GM18507 (cell line): ENCODE measurements at places on chromosomes 7 and 10.

GRCh38 chr7:44415047-44415446 lies 75.4 kb downstream of the NUDCD3 start:
- DNase-seq: no peak

- DNase-seq: no peak
Measured at GRCh38 chr7:94088560-94088959, 84.4 kb upstream of the BET1 start.

- DNase-seq: no peak
Measured at GRCh38 chr7:51789489-51789888, 472.9 kb upstream of the COBL start.

DNA sequence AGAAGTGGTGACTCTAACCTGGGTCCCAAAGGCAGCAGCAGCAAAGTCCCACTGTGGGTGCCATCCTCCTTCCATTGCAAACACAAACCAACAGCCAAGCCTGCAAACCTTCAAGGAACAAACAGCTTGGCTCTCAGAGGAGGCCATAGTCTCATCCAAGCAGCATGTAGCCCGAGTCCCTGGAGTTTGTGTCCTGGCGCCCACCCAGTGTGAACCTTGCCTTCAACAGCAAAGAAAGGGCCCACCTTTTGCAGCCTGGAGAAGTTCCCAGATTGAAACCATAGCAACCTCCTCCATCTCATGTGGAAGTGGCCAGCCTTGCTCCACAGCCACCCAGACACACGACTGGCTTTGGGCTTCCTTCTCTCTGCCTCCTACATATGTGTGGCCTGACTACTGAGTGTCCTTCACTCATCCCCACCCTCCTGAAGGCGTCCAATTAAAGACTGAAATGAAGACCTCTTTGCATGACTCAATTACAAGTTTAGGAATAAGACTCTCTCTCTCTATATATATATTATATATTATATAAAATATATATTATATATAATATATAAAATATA lies 106.1 kb downstream of the C10orf90 start:
- DNase-seq: no peak

DNA sequence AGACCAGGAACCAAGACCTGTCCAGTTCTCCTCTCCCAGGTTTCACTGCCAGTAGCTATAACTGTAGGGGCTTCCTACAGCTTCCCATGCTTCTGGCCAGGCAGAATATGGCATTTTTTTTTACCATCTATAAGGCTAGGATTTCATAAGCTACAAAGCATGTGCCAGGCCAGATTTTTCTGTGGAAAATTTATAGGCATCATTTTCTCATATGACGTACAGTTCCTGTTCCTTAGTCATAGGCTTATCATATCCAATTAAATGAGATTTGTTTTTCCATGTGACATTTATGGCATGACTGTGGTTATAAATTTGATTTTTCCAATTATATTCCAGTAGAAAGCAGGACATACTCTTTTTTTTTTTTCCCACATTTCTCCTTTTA lies 208.6 kb upstream of the NPY start:
- DNase-seq: no peak

- DNase-seq: peak; percentile 28
Measured at GRCh38 chr10:69573056-69573806, at the start of gene NEUROG3. Gene NEUROG3 (minus strand): TSS chr10:69573422. CDS start chr10:69573043, 379 bp downstream.

- no peak for DNase-seq
Measured at GRCh38 chr10:110530131-110530831, 32.6 kb downstream of the DUSP5 start.

- DNase-seq: no peak
Measured at GRCh38 chr7:73740771-73741170, 2.2 kb upstream of the ABHD11 start.

- no peak for DNase-seq
Measured at GRCh38 chr7:151046603-151047573, 1.4 kb upstream of the ASIC3 start.

DNA sequence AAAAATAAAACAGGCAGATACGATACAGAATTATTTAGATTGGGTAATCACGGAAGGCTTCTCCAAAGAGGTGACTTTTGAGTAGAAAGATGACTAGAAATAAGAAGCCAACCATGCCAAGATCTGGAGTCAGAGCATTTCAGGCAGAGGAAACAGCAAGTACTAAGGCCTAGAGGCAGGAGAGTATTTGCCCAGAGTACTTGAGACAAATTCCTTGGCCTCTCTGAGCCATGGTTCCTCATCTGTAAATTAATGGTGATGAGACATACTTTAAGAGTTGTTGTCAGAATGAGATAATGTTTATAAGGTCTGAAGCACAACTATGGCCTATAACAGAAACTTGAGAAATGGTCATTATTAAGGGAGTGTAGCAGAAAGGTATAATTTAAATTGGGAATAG lies 15.8 kb upstream of the GPR37 start:
- no peak for DNase-seq

GRCh38 chr10:112215342-112215774 lies 31.8 kb upstream of the GPAM start:
- no peak for DNase-seq

GRCh38 chr7:151755131-151755801 lies 121.6 kb downstream of the PRKAG2 start:
- no peak for DNase-seq

DNA sequence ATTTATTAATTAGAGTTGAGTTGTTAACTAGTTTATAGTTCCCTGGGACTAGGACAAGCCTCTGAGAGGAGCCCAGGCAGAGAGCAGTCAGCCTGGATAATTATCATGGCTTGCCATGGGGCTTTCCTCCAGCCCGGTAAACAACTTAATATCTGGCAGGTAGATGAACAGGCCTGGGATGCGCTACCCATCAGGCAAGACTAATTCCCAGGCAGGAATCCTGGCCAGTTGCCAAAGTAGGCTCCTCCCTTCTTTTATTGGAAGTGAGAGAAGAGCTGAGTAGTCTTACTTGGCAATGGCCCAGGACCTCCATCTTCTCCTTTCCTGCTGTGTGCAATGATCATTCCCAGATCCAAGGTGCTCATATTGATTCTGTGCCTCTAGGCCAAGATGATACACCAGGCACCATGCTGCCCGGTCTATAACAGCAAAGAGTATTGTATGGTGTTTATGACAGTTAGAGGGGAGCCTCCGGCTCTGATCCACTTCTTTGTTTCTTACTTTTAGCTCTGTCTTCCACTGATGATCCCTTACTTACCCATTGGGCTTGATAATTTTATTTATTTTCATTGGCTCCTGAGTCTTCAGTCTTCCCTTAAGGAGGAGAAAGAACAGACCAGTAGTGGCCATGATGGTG lies 408.7 kb downstream of the REEP3 start:
- DNase-seq: no peak

- no peak for DNase-seq
Measured at GRCh38 chr10:119420950-119421875, 121.3 kb downstream of the RGS10 start.

GRCh38 chr10:99927721-99928280 lies 81.9 kb downstream of the DNMBP start:
- no peak for DNase-seq

GRCh38 chr7:8112685-8113084 lies 144.1 kb downstream of the GLCCI1 start:
- DNase-seq: no peak

- DNase-seq: no peak
Measured at GRCh38 chr10:79073784-79074432, 5.1 kb downstream of the ZMIZ1 start.

DNA sequence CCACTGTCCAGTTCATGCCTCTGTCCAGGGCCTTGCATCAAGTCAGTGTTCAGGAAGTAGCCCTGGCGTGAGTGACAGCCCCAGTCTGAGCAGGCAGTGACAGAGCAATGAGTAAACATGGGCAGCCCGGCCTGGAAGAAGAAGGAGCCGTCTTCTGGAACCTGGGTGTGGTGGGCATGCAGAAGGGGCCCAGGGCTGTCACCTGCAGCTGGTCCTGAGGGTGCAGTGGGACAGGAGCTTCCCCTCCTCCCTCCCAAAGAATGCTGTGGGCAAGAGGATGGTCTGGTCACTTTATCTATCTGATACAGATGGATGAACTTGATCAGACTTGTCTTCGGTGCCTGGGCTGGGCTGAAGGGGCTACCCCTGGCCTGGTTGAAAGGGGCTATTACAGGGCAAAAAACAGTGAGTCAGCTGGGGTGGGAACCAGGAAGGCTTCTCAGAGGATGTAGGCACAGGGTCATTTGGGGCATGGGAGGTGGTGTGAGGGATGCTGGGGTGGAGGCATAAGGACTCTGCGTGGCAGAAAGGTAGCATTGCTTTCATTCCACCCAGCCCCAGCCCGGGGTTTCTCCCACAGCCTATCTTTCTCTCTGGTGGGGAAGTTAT lies 42.7 kb upstream of the PPIF start:
- no peak for DNase-seq

GRCh38 chr10:95487994-95488393 lies 73.2 kb downstream of the SORBS1 start:
- no peak for DNase-seq

DNA sequence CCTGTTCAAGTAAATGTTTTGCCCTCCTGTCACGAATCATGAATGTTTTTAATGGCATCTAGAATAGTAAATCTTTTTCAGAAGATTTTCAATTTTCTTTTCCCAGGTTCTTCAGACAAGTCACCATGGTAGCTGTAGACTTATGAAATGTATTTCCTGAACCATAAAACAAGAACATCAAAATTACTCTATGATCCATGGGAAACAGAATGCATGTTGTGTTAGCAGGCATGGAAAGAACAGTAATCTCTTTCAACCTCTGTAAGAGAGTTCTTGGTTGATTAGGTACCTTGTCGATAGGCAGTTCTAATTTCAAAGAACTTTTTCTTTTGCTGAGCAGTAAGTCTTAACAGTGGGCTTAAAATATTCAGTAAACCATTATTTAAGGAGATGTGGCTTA lies 17.6 kb downstream of the AKR1C1 start:
- DNase-seq: no peak

DNA sequence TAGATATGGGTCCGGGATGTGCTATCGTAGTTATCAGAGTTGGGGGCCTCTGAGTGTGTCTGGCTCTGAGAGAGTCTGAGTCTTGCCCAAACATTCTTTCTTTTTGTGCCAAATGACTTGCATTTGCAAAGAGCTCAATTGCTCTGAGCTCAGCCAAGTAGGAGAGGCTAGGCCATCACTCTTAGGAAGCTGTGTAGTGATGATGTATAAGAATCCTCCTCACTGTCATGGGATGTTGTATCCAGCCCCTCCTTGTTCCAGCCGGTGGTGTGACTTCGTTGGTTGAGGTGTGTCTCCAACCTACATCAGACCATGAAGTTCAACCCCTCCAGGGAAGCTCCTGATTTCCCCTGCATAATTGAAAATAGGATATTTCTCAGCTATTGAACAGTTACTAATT lies 97.5 kb upstream of the NPS start:
- DNase-seq: no peak

GRCh38 chr10:5829267-5829666 lies 16.0 kb upstream of the GDI2 start:
- no peak for DNase-seq

DNA sequence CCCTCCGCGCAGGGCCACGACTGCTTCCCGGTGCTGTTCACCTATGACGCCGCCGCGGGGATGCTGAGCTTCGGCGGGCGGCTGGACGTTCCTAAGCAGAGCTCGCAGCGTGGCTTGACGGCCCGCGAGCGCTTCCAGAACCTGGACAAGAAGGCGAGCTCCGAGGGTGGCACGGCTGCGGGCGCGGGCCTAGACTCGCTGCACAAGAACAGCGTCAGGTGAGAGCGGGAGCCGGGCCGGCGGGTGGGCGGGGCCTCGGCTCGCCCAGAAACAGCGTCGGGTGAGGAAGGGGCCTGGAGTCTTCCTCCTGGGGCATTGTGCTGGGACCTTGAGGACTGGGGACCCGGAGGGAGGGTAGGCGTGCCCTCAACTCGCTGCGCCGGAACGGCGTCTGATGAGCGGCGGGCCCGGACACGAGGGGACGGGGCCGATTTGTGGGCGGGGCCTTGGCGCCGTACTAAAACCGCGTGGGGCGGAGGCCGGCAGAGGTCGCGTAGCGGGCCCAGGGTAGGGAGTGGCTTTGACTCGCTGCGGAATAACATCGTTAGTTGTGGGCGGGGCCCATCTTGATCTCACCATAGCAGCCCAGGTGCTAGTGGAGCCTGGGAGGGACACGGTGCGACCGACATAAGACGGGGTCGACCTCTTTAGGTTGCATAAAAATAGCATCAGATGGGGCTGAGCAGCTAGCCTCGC lies 15.6 kb downstream of the PDAP1 start:
- DNase-seq: no peak

GRCh38 chr7:44575054-44575453 lies 1.3 kb upstream of the DDX56 start:
- no peak for DNase-seq

- DNase-seq: no peak
Measured at GRCh38 chr7:18829858-18830285, 287.6 kb downstream of the TWIST1 start.

DNA sequence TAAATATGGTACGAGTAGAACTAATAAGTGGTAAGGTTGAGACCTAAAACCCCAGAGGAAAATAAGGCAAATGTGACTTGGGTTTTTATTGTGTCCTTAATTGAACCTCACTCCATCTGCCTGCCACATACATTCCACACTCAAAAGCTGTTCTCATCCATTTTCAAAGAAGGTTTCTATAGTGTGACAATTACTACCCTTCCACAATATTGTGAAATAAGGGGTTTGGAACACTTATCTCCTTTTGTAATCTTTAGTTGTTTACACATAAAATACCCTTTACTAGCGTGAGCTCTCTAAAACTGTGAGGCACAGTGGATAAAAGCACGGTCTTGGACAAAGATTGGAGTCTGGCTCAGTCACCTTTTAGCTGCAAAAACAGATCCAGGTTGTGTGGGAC lies 166.6 kb downstream of the THSD7A start:
- no peak for DNase-seq

DNA sequence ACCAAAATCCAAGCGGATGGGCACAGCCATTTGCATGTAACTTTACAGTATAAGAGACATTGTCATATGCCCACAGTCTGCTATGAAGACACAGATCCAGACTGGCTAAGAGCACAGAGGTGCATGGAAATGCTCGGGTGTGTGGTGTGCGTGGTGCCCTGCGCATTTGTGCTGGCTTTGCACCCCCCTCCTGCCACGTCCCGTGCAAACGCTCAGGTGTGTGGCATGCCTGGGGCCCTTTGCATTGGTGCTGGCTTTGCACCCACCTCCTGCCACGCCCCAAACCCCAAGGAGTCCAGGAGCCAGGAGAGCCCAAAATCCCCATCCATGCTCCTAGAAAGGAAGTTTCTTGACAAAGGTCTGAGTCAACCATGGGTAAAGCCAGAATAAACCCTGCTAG lies 306.2 kb downstream of the PTPRN2 start:
- DNase-seq: no peak
